ENCODE measurements at places on chromosomes 6 and 20.

DNA sequence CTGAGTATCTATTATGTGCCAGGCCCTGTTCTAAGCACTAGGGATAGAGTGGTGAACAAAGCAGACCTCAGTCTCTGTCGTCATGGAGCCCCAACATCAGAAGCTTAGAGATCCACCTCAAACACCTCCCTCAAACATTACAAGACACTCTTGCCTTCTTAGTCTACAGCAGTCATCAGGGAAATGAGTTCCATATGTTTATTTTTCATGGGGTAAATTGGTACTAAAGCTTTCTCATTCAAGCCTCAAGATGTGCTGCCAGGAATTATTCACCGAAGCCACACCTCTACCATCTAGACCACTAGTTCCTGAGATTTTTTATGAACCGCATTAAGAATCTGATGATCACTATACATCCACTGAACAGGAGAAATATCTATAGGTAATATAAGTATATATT is 59.0 kb upstream of the TFB1M start:
- DNase-seq, result no peak

- peak; percentile 72 for DNase-seq
Measured at GRCh38 chr20:19628570-19629134, 129.4 kb upstream of the RIN2 start.

- DNase-seq, result no peak
Measured at GRCh38 chr6:87837444-87837843, 135.4 kb upstream of the AKIRIN2 start.

GRCh38 chr6:169975701-169976100 is 224.3 kb downstream of the ERMARD start:
- no peak for DNase-seq

GRCh38 chr6:78199044-78199443 is 546.2 kb downstream of the MEI4 start:
- no peak for DNase-seq

- DNase-seq, result no peak
Measured at GRCh38 chr6:39422238-39422637, 99.7 kb upstream of the KCNK16 start.

DNA sequence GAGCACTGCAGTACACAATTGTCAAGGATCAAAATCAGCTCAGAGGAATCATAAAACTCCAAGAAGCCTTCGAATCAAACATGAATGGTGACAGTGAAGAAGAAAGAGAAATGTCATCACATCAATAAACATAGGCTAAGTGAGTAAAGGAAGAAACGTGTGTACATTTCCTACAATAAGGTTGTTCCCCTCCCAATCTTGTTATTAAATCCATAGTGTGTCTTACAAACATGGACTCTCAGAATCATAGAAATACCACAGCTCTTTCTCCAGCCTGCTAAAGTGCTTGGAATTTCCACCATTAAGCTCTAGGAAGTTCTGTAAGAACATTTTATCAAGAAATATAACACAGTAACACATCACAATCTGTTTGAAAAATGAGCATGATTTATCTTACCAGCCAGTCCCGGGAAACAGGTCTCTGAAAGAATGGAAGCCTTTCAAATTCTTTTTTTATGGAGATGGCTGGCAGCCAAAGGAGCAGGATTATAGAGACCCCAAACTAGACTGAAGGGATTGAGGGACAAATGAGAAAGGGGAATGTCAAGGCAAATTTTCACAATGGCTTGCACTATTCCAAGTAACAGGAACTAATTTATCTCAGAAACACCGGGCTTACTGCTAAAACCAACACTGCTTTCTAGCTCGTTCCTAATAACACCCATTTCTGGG is 4.5 kb upstream of the TNFAIP3 start:
- no peak for DNase-seq

DNA sequence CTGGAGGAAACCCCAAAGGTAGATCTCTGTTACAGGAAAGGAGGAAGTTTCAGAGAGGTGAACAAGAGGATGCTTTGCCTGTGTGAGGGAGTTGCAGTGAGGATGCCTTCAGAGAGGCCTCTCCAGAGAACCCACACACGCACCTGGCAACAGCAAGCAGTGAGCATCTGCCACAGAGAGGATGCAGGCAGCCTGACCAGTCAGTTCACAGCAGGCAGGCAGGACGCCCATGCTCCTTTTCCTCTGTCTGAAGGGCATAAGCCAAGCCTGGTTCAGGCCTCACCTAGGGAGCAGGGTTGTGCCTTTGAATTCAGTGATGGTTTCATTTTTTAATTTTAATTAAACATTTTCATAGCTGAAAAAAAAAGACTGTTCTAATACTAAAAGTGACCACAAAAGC is 346.0 kb upstream of the MARCKS start:
- no peak for DNase-seq

DNA sequence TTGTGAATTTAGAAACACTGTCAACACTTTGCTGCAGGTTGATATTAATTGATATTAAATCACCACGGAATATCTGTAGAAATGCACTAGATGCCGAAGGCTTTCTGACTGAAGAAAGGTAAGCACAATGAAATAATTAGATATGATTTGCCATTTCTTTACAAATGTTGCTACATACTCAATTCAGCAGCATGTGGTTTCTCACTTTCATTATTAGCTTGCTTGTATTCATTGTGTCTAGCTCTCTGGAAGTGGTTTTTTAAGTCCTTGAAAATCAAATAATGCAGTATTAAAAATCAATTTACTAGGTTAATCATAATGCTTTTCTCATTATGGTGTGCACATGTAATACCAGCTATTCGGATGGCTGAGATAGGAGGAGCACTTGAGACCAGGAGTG is 231.3 kb upstream of the MARCKS start:
- DNase-seq, result no peak

- DNase-seq, result no peak
Measured at GRCh38 chr6:66128656-66129055, 421.6 kb upstream of the EYS start.

DNA sequence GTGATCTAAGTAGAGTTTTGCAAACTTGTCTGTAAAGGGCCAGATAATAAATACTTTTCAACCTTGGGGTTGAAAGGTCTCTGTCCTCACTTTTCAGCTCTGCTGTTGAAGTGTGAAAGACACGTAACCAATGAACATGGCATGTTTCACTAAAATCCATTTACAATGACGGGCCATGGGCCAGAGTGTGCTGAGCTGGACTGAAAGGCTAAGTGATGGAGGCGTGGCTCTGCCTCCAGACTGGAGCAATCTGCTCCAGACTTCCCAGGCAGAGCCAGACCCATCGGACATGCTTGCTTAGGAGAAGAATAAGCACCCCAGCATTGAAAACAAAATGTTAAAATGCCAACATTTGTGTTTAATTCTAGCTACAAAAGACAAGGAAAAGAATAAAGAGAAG is 41.4 kb downstream of the SCAND1 start:
- DNase-seq, result no peak

GRCh38 chr6:95143408-95144180 is 433.7 kb upstream of the MANEA start:
- DNase-seq, result no peak

GRCh38 chr20:49964964-49965780 is 17.6 kb upstream of the SNAI1 start:
- DNase-seq, result peak; percentile 30

- no peak for DNase-seq
Measured at GRCh38 chr20:63268671-63269439, 3.8 kb upstream of the ARFGAP1 start.

DNA sequence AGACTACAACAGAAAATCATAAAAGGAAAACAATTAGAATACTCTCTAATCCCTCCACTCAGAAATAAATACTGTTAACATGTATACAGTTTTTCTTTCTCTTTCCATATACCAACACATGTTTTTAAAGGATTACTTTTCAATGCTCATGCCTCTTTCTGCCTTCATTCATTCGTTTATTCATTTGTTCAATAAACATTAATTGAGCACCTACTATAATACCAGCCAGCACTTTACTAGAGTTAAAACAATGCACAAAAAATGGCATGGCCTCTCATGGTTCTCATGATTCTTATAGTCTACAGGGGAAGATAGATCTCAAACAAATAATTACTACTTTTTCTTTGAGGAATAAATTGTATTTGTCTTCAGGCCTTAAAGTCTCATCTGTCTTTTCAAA is 70.3 kb upstream of the RIPOR2 start:
- no peak for DNase-seq

GRCh38 chr20:39036011-39036410 is 73.9 kb downstream of the DHX35 start:
- no peak for DNase-seq

- no peak for DNase-seq
Measured at GRCh38 chr6:36793296-36793912, 45.8 kb downstream of the CPNE5 start.

DNA sequence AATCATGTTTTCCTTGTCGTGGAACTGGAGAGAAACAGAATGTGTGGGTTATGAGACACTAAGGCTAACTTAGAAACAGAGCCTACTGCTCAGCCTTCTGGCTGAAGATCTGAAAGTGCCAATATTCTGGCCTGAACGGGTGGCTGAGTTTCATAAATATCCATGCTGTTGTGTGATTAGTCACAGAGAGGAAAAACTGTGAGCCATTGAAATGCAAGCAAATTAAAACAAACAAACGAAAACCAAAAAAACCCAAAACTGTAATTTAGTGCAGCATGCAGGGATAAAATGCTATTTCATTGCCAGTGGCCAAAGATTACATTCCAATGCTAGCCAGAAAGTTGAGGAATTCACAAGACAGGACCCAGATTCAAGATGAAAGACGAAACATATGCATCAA is 315.1 kb downstream of the UBE3D start:
- DNase-seq, result no peak

- DNase-seq, result no peak
Measured at GRCh38 chr6:35777356-35778102, 1.1 kb downstream of the CLPSL2 start.

GRCh38 chr6:53803081-53803860 is 8.5 kb downstream of the LRRC1 start:
- DNase-seq, result no peak

Data from lung microvascular endothelial cell (primary cell).